Vagina (tissue), 2 donors: ENCODE measurements at places on chromosomes 6 and 20. TPM values are rescaled to one million over a fixed set of nuclear protein-coding genes. Genes with fewer than 3 reads are reported as not detected.

GRCh38 chr20:24829649-24830370, 119.3 kb upstream of the CST7 start:
- H3K36me3 ChIP-seq, result no peaks in the 10 kb centered on the region
- no peak overlapping the region for H3K27ac ChIP-seq
- no peaks in the 10 kb centered on the region for H3K27me3 ChIP-seq
- peak; percentile 52 for DNase-seq
- H3K4me1 ChIP-seq, result no peaks in the 10 kb centered on the region
- no peak overlapping the region for H3K4me3 ChIP-seq

DNA sequence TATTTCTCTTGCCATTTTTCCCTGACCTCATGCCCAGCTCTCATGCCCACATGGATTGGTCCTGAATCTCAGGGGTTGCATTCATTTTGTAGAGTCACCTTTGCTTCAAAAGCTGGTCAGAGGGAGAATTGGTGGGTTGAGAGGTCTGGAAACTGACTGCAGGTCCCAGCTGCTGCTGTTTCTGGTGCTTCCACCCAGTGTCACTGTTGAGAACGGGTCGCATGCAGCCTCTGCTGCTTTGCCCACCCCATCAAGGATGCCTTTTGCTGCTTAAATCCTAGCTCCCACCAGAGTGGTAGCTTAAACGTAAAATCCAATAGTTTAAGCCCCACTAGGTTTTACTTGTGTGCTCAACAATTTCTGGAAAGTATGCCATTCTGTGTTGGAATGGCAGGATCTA, 211.4 kb upstream of the TSHZ2 start:
- H3K4me1 ChIP-seq, result no peaks in the 10 kb centered on the region
- H3K36me3 ChIP-seq, result no peaks in the 10 kb centered on the region
- no peak overlapping the region for H3K4me3 ChIP-seq
- no peaks in the 10 kb centered on the region for H3K27me3 ChIP-seq

Gene POLR1C
- total RNA-seq, result 34.1 TPM

DNA sequence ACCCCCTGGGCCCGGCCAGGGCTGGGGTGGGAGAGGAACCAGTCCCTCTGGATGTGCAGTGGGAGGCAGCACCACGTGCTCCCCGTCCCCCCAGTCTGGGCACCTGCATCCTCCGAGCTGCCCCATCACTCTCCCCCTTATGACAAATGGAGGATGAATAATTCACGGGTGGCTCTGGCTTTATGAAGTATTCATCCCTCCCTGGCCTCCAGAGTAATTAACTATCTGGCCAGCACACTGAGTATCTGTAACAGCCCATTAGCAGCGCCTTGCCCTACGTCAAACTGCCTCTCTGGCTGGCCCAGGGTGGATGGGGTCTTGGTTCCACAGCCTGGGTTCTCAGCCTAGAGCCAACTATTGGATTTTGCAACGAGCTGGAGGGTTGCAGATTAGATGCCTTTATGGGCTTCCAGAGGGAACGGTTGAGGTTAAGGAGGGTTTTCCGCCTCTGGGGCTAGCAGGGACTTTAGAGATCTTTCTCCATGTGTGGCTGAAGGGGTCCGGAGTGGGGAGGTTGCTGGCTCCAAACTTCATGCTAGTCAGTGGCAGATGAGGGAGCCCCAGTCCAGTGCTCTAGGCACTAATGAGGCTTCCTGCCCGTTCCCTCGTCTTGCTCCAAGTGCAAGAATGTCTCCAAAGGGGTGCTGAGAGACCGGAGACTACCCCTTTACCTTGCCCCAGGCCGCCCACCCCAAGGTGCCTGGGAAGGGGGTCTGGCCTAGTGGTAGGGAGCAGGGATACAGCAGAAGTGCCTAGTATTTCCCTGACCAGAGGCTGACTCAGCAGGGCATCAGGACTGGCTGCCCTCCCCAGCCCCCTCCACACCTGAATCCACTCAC, 53.5 kb upstream of the MLN start:
- no peak overlapping the region for H3K4me3 ChIP-seq
- H3K27ac ChIP-seq, result no peak overlapping the region
- H3K27me3 ChIP-seq, result no peaks in the 10 kb centered on the region
- H3K4me1 ChIP-seq, result peaks cover 24% of the 10 kb centered on the region
- DNase-seq, result no peak

GRCh38 chr6:168286116-168286515, 33.5 kb downstream of the DACT2 start:
- no peak overlapping the region for H3K27ac ChIP-seq
- DNase-seq, result no peak
- no peaks in the 10 kb centered on the region for H3K4me1 ChIP-seq
- H3K4me3 ChIP-seq, result no peak overlapping the region
- no peaks in the 10 kb centered on the region for H3K27me3 ChIP-seq
- no peaks in the 10 kb centered on the region for H3K36me3 ChIP-seq

DNA sequence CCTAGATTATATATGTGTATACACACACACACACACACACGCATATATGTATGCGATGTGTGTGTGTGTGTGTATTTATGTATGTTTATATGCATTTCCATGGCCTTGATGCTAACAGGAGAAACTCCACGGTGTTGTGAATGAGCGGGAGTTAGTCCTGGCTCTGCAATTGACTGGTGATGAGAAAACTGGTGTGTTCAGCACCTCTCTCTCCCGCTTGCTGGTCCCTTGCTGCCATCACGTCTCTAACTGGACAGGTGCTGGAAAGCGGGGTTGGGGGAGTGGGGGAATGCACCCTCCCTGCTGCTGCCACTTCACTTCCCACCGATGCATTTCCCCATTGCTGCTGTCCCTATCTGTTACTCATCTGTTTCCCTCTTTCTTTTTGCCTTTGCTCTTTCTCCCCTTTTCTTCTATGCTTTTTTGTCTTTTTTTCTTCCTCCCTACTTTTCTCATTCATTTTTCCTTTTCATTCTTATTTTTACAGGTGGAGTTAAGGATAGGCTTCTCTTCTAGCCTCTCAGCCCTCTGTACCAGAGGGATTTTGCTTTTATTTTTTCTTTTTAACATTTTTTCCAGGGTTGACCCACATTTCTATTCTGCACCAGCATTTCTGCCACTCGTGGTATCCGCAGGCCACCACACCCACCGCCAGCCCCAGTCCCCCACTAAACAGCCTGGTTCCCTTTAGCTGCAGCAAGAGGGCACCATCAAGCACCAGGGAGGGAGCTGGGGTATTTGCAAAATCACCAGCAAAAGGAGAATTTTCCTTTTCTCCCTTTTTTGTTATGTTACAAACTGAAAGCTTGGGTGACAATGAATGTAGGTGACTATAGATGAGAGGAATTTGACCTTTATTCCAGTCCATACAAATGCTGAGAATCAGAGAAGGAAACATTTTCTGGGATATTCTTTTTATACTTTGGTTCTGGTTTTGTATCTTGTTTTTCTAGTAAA, 115.6 kb downstream of the TCP11 start:
- peaks cover 67% of the 10 kb centered on the region for H3K4me1 ChIP-seq
- no peaks in the 10 kb centered on the region for H3K36me3 ChIP-seq
- H3K4me3 ChIP-seq, result no peak overlapping the region
- H3K27ac ChIP-seq, result peak overlapping the region; percentile 40
